Forelimb muscle (tissue), 1 donor: ENCODE measurements at places on chromosomes 12 and 14. TPM values are rescaled to one million over a fixed set of nuclear protein-coding genes. Genes with fewer than 3 reads are reported as not detected.

KIF26A gene
- 7.2 TPM for polyA plus RNA-seq

TMCC3 gene
- 23.4 TPM for polyA plus RNA-seq

SMOC1 gene
- 5.1 TPM for polyA plus RNA-seq

SETD1B gene
- polyA plus RNA-seq, result 8.6 TPM

TEX52 gene
- polyA plus RNA-seq, result 1.2 TPM

CPNE8 gene
- 6.4 TPM for polyA plus RNA-seq

- no peak for DNase-seq
Measured at GRCh38 chr12:57237932-57238853, 8.7 kb downstream of the SHMT2 start.

DNA sequence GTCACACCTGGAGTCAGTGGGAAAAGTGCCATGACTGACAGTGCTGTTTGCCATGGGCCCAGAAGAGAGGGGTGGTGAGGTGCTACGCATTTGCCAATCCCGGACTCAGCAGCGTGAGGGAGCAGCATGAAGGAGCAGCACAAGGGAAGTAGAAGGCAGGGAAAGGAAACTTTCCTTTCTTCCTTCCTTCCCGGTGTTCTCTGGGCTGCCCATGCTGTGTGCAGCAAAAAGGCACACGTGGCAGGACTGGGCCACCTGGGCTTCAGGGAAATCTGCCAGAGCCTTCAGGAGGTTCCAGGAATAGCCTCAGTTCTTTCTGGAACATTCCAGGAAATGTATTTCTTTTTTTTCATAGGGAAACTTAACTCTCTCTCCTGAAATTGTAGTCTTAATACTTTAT, 23.0 kb downstream of the TRIM9 start:
- DNase-seq, result no peak

DNA sequence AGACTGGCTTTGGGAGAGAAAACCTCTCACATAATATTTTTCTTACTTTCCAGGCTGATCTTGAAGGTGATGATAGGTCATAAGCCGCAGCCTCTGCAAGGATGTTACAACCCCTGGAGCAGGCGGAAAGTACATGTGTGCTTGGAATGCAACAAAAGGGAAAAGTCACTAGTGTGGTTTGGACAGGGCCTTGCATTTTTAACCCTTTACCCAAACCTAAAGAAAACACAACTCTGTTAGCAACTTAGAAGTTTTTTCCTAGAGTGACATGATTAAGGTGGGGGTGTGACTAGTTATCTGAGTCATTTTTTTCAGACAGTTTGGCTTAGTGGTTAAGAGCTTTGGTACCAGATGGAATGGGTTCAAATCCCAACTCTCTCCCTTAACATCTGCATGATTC, 97.0 kb downstream of the TMEM30B start:
- no peak for DNase-seq

- no peak for DNase-seq
Measured at GRCh38 chr14:89755816-89756215, 198.7 kb downstream of the EFCAB11 start.

DNA sequence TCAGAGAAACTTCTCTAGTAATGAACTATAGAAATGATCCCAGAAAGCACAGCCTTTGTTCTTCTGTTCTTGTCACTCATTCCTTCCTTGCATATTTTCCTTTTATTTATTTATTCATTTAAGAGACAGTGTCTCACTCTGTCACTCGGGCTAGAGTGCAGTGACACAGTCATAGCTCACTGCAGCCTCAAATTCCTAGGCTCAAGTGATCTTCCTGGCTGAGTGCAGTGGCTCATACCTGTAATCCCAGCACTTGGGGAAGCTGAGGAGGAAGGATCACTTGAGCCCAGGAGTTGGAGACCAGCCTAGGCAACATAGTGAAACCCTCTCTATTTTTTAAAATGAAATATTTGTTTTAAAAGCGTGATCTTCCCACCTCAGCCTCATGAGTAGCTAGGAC, 11.5 kb downstream of the TECPR2 start:
- no peak for DNase-seq

DNA sequence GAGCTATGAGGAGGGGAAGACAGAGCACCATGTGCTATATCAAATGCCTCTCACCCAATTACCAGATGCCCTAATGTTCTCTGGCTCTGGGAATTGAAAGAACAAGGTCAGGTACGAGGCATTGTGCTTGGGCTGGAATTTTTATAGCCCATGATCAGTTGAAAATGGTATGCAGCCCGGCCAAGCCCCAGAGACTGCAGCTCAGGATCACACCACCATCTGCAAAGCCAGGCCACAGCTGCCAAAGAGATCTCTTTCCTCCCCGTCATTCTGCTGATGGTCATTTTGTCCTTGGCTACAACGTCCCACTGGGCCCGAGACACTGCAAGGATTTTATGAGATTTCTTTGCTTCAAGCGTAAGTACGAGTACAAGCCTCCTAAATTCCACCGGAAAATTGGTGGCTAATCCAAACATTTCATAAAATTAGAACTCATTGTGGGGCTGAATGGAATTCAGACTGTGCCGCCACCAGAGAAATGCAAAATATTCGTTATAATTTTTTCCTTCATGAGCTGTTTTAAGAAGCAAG, 15.1 kb downstream of the NUAK1 start:
- DNase-seq, result no peak

DNA sequence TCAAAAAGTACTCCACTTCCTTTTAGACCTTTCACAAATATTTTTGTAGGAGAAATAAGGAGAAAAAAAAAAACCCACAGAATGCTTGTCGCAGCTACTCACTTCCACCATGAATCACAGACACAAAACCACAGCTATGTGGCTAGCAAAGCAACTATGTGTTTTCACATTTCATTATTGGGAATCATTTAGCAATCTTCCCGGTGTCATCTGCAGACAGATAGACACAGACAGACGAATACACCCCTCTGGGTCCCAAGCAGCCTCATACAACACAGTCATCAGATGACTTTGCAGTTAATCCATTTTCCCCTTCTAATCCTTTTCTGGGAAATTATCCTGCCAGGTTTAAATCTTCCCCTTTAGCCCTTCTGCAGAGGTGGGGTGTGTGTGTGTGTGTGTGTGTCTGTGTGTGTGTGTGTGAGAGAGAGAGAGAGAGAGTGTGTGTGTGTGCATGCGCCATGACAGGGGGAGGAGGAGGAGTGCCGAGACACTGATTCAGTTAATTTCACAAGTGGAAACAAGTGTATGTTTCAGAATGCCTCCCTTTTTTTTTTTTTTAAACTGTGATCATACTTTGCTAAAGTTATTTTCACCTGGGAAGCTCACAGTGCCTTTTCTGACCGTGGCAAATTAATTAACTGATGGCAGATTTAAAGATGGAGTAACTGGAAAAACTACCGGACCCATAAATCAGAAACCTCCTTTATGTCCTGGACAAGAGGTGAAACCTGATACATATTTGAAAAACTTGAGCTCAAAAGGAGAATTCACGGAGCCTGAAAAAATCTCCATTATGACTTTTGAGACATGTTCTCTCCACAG, 39.9 kb downstream of the LTBP2 start:
- DNase-seq, result no peak

- no peak for DNase-seq
Measured at GRCh38 chr14:63186453-63186852, 17.8 kb upstream of the RHOJ start.

- DNase-seq, result no peak
Measured at GRCh38 chr14:27228053-27228452, 630.2 kb upstream of the NOVA1 start.

- no peak for DNase-seq
Measured at GRCh38 chr12:46522071-46522470, 149.5 kb upstream of the SLC38A2 start.

- DNase-seq, result no peak
Measured at GRCh38 chr14:104228716-104229533, 90.5 kb downstream of the KIF26A start.

GRCh38 chr12:106031761-106032622, 106.8 kb downstream of the NUAK1 start:
- DNase-seq, result no peak

DNA sequence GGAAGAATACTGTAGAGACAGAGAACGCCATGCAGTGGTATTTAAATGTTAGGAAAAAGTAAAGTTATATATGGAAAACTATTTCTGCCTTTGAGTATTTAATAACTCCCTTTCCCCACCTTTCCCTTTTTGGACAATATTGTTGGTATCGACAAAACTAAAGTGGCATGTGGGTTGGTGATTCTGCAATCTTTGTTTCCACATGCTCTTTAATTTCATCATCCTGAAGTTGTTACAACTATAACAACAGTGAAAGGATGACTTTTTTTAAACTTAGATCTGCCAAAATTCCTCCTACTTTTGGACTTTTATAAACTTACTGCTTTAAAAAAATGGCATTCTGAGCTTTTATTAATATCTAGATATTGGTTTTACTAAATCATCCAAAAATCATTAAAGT, 25.3 kb downstream of the TTC8 start:
- DNase-seq, result no peak
